Activated naive CD8-positive, alpha-beta T cell treated with anti-CD3 and anti-CD28 coated beads, Interleukin-2, amount 50 U/mL, for 24 hours (primary cell): ENCODE measurements at places on chromosomes 7 and 10.

- no peaks in the 10 kb centered on the region for H3K36me3 ChIP-seq
- peak overlapping the region; percentile 90 for H3K4me3 ChIP-seq
- H3K27me3 ChIP-seq: no peaks in the 10 kb centered on the region
- H3K4me1 ChIP-seq: peaks cover 40% of the 10 kb centered on the region
- H3K27ac ChIP-seq: peak overlapping the region; percentile 75
These were observed 497 bp upstream of the RAB11FIP2 start for GRCh38 chr10:118047157-118047719.

DNA sequence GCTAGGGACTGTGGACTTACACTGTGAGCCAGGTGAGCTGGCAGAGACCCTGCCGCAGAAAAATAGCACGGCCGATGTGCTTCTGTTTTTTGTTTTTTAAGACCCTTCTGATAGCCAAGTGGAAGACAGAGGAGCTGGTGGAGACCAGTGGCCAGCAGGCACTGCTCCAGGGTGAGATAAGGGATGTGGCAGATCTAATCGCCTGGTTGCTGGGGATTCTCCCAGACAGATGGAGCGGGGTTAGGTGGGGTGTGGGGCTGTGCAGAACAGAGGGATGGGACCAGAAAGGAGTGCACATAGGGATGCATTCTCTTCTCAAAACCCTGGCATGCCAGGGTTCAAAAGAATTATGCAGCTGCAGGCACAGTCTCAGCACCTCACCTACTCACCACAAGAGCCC lies 82.2 kb downstream of the VOPP1 start:
- peaks cover 17% of the 10 kb centered on the region for H3K4me1 ChIP-seq
- no peak overlapping the region for H3K4me3 ChIP-seq
- H3K27me3 ChIP-seq: no peaks in the 10 kb centered on the region
- DNase-seq: no peak
- H3K36me3 ChIP-seq: peaks cover 38% of the 10 kb centered on the region

DNA sequence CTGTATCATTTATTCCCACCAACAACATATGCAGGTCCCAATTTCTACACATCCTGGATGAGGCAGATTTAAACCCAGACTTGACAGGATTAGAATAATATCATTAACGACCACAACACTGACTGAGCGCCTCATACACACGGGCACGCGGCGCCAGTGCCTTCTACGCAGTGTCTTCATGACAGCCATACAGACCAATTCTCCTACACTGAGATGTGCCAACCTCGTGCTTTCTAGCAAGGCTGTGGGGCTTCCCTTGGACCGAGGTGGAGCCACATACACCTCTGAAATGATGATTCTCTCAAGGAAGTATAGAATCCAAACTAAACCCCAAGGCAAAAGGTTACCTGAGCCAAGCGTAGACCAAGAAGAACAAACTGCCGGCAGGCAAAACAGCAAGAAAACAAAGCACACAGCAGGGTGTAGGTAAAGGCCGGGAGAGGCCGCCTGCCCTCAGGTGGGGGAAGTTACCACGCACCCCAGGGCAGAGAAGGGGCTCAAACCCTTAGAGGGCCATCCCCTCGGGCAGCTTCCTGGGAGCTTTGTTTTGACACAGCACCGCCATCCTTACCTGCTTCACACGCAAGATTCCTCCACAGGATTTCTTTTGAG lies 75.8 kb downstream of the DLG5 start:
- no peak overlapping the region for H3K4me3 ChIP-seq
- no peak overlapping the region for H3K27ac ChIP-seq
- DNase-seq: no peak
- no peaks in the 10 kb centered on the region for H3K4me1 ChIP-seq

GRCh38 chr10:1070919-1071318 lies 14.7 kb downstream of the WDR37 start:
- H3K36me3 ChIP-seq: peaks cover 12% of the 10 kb centered on the region
- no peaks in the 10 kb centered on the region for H3K27me3 ChIP-seq

DNA sequence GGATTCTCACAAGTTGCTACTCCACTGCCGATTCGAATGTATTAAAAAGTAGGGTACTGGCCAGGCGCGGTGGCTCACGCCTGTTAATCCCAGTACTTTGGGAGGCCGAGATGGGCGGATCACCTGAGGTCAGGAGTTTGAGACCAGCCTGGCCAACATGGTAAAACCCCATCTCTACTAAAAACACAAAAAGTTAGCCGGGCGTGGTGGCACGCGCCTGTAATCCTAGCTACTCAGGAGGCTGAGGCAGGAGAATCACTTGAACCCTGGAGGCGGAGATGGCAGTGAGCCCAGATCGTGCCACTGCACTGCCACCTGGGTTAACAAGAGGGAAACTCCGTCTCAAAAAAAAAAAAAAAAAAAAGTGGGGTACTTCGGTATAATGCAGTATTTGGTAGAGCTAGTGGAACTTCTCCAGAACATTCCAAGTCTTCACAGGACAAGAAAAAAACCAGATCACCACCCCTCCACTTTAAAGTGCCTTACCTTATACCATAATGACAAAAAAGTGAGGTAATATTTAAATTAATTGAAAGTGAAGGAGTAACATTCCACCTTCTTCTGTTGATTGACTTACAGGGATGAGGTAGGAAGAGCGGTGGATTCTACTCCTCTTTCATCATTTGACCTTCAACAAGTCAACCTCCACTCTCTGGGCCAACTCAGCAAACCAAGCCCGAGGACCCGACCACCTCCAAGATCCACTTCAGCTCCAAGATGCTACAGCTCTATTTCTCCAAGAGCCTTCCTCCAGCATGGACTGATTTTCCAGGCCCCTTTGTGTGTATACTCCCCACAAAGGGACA lies 2.0 kb downstream of the BAZ1B start:
- peaks cover 47% of the 10 kb centered on the region for H3K36me3 ChIP-seq
- H3K4me1 ChIP-seq: peaks cover 57% of the 10 kb centered on the region
- no peaks in the 10 kb centered on the region for H3K27me3 ChIP-seq
- peak overlapping the region; percentile 88 for H3K27ac ChIP-seq
- H3K4me3 ChIP-seq: peak overlapping the region; percentile 90

- no peaks in the 10 kb centered on the region for H3K36me3 ChIP-seq
- no peaks in the 10 kb centered on the region for H3K4me1 ChIP-seq
- H3K27ac ChIP-seq: no peak overlapping the region
- peaks cover 2% of the 10 kb centered on the region for H3K27me3 ChIP-seq
- no peak for DNase-seq
These were observed 209.2 kb downstream of the SNX10 start for GRCh38 chr7:26500749-26501352.
